ENCODE measurements at places on chromosomes 12 and 14. TPM values are rescaled to one million over a fixed set of nuclear protein-coding genes. Genes with fewer than 3 reads are reported as not detected.

Gene SSPN
- total RNA-seq = 16.2 TPM

Gene CGRRF1
- 10.4 TPM for total RNA-seq

Gene IL23A
- not detected for total RNA-seq

Gene NYNRIN
- 6.5 TPM for total RNA-seq

Measured in aortic smooth muscle cell (primary cell).